NCI-H2081 treated with DMSO at 0.1 percent for 48 hours (cell line): ENCODE measurements at places on chromosomes 12 and 14.

- no peak for DNase-seq
Measured at GRCh38 chr14:27056586-27056985, 458.8 kb upstream of the NOVA1 start.

GRCh38 chr12:75764091-75764841 is 252.9 kb upstream of the KRR1 start:
- DNase-seq: no peak

GRCh38 chr12:56695327-56696101 is 7.4 kb upstream of the PTGES3 start:
- no peak for DNase-seq

- DNase-seq: no peak
Measured at GRCh38 chr12:131830335-131830913, 2.2 kb downstream of the MMP17 start.

DNA sequence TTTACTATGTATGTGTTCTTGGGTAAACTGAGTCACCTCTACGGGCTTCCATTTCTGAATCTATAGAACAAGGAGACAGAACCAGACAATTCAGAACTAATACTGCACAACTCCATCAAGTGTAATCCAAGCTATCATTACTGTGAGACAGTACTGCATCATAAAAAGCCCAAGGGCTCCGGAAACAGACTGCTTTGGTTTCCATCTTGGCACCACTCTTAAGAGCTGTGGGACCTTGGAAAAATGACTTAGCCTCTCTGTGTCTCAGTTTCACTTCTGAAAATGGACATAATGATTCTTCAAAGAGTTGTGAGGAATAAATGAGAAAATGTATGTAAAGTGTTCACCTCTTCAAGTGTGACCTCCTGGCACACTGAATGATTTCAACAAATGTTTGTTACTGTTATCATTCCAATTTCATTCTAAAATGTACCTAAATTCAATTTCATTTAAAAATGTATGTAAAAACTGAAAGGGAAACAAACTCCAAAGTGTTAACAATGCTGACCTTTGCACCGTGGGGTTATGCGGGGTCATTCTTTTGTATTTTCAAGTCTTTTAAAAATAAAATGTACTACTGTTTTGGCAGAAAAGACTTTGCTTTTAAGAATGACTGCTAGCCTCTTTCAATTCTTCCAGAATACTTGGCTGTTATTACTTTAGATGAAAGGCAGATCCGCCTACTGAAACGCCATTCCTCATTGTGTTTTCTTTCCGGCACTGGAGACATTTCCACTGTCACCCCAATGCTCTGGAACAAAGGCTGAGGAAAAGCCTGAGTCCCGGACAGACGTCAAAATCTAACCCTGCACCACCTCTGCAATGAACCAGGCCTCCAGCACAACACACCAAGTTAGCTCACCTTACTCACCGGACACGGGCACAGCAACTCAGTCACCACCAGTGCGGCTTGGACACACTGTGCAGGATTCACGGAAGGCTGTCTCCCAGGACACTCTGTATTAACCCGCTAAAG is 62.8 kb downstream of the TMCC3 start:
- no peak for DNase-seq

GRCh38 chr14:38546932-38547551 is 291.1 kb upstream of the CLEC14A start:
- DNase-seq: no peak

DNA sequence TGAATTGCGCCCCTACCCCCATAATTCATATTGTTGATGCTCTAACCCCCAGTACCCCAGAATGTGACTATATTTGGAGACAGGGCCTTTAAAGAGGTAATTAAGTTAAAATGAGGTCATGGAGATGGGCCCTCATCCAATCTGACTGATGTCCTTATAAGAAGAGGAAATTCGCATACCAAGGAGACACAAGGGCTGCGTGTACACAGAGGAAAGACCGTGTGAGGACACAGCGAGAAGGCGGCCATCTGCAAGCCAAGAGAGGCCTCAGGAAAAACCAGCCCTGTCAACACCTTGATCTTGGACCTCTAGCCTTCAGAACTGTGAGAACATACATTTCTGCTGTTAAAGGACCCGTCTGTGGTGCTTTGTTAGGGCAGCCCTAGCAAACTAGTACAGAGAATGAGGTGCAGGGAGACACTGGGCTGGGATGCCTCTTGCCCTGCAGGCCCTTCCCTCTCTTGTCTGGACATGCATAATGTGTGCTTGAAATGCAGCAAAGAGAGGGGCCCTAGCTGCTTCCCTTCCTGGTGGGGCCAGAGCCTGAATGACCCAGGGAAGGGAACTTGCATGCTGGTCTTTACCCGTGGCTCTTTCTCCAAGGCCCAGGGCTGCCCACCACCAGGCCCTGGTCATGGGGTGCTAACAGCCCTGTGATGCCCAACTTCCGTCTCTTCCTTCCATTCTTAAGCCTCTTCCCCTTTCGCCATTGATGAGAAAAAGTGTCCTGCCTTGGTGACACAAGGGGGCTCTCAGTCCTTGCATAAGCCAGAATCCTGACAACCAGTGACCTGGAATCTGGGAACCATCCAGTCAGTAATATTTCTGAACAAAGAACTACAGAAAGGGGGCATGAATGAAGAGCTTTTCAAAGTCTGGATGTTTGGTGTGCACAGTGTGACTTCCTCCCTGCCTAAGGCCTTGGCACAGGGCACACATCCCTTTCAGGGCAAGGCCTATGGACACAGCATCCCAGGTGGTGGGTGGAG is 50.0 kb upstream of the GPATCH2L start:
- DNase-seq: no peak

GRCh38 chr14:53793790-53794505 is 162.7 kb downstream of the BMP4 start:
- no peak for DNase-seq

- DNase-seq: no peak
Measured at GRCh38 chr12:39946361-39947280, 159.3 kb downstream of the SLC2A13 start.

DNA sequence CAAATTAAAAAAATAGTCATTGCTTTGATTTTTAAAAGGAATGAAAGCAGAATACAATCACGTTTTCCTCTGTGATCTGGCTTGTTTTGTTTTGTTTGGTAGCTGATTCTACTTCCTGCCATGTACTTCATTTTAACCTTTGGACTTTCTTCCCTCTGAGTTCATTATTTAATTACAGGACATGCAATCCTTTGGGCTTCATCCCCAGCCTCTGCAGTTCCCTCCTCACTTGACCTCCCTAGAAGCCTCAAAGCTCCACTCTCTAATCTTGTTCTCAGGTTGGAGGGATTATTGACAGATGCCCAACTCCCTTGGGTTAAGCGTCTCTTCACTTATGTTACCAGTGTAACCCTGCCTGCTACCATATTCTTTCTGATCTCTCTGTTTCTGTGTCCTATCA is 967.9 kb upstream of the SEL1L start:
- DNase-seq: no peak

GRCh38 chr14:49105956-49106355 is 480.2 kb downstream of the RPS29 start:
- no peak for DNase-seq

DNA sequence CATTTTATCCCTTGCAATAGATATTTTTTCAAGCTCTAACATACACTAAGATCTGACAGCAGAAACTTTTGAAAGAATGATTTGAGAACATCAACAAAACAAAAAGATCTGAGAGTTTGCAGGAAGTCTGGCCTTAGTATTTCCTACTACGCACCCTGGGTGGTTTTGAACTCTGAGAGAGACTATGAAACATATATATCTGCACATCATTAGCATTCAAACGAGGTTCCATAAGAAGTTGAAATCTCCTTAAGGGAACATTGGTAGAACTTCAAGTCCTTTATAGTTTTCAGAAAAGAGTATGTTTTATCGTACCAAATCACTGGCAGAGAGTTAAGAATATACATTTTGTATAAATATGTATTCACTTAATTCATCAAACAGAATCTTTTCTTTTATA is 86.3 kb downstream of the RMST start:
- no peak for DNase-seq

DNA sequence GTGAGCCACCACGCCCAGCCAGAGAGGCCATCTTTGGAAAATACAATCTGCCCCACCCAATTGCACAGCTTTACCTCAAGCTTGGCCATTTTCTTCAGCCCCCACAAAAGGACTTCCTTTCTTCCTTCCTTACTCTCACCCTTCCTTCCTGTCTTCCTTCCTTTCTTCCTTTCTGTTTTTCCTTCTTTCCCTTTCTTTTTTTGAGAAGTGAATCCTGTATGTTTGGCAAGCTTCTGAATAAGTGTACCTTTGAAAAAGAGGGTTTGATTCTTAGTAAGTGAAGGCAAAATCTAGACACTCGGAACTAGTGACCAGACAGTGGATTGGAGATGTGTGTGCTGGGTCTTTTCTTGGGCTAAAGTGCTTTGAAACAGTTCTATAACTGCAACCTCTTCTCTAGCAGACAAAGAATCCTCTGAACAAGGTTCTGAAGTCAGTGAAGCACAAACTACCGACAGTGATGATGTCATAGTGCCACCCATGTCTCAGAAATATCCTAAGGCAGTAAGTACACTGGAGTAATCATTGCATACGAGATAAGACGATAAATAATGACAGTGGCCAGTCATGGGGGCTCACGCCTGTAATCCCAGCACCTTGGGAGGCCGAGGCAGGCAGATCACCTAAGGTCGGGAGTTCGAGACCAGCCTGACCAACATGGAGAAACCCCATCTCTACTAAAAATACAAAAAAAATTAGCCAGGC is 49.5 kb downstream of the SUPT16H start:
- no peak for DNase-seq

DNA sequence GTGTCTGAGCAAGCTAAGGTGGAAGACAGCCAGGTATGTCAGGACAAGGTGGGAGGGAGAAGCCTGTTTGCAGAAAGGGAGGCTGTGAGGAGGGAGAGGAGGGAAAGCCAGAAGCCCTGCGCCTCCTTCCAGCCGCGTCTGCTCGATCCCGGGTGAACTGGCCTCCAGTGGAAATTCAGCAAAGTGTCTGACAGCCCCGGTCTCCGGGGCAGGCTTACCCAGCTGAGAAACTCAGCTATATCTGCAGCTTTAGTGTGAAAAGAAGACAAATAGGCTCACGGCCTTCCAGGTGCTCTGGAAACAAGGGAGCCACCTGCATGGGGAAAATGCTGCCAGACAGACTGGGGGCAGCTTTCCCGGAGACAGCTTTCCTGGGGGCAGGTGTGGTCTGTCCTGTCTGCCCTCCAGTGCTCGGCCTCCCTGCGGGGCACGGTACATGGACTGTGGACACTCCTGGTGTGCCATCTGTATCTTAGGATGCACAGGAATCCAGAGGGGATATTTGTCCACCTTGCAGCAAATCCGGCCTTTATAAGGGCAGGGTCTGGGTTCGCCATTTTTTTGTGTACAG is 6.3 kb downstream of the RFLNA start:
- DNase-seq: no peak

- no peak for DNase-seq
Measured at GRCh38 chr12:49974231-49974675, 1.5 kb downstream of the AQP6 start.

DNA sequence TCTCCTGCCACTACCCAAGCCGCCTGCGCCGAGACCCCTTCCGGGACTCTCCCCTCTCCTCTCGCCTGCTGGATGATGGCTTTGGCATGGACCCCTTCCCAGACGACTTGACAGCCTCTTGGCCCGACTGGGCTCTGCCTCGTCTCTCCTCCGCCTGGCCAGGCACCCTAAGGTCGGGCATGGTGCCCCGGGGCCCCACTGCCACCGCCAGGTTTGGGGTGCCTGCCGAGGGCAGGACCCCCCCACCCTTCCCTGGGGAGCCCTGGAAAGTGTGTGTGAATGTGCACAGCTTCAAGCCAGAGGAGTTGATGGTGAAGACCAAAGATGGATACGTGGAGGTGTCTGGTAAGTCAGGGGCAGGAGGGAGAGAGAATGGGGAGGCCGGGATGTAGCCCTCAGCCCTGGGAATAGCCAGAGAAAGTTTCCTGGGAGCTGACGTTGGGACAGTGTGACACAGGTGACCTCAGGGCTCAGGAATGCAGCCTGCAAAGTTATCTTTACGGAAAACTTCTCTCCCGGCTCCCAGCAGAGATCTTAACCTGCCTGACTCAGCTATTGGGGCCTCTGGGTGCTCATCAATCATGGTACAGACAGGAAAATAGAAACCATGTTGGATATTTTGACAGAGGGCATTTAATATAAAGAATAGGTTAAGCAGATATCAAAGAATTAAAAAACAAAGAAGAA is 747 bp downstream of the HSPB8 start:
- DNase-seq: no peak

- DNase-seq: no peak
Measured at GRCh38 chr14:95305145-95305544, 14.6 kb downstream of the CLMN start.

DNA sequence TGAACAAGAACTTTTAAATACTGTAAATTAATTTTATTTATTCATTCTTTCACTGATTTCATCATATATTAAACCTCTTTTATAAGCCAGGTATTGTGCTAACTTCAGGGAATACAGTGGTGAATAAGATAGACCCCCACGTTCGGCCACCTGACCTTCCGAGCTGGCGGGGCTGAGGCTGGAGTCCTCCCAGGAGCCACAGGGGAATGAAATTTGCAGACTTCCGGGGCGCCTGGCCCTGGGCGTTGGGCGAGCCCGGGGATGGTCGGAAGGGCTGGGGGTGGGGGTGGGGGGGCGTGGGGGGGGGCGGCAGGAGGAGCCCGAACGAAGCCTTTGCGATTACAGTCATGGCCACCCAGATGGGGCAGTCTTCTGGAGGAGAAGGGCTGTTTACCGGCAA is 383.4 kb downstream of the PAWR start:
- DNase-seq: no peak

- no peak for DNase-seq
Measured at GRCh38 chr12:57815177-57816000, 3.1 kb downstream of the AVIL start.

DNA sequence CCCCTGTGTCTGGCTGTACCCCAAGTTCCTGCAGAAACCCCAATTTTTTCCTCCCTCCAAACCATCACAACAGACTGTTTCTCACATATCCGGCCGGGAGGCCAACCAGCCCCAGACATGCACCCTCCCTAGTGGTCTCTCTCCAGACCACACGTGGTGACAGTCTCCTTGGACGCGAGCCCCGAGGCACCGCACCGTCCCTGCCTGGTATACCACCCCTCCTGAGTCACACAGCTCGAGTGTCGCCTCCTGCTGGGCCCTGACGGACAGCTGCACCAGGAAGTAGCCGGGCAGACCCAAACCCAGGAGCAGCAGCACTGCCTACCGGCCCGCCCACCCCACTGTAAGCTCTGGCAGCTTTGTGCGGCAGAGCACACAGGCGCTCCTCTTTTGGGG is 97.4 kb downstream of the RFLNA start:
- no peak for DNase-seq

- no peak for DNase-seq
Measured at GRCh38 chr14:99773521-99774497, 19.4 kb upstream of the EML1 start.

DNA sequence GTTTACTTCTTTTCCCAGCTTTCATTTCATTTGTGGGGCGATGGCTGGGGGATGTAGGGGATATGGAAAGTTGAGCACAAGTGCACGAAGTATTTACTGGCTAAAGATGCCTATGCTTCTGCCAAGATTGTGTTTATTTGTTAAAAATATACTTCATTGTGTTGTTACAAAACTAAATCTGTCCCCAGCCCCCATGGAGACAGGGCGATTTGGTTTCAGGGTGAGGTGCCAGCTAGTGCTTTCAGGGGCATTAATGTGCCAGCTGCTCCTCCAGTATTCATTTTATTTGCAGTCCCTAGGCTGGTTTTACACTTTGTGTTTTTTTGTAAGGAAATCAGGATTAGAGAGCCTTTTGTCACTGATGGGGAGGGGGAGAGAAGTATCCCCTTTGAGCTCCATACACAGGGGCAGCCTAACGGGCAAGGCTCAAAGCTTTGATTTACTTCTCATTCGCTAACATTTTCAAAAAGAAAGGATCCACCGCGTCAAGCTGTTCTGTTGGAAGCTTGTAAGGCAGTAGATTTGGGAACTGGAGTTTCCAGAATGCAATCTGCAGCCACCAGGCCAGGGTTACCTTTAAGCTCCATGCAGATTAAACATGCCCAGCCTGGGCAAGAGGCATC is 198.7 kb upstream of the PLEKHG7 start:
- DNase-seq: no peak
